ENCODE measurements at places on chromosomes 6 and 20.

GRCh38 chr20:37336369-37337207 lies 9.4 kb upstream of the SRC start:
- DNase-seq: no peak

DNA sequence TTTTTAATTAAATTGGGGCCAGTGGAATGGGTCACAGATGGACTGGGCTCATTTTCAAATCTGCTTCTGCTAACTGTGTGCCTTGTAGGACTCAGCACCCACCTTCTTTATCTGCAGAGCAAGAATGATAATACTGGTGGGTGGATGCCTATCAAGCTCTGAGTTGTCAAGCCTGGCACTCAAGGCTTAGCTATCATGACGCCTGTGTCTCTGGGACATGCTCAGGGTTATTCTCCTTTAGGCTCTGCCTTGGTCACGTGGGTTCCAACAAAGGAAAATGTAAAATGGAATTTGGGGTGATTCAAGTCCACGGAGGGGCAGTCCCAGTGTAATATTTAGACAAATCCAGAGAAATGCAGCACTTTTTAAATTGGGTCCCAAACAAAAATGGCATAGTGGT lies 202.3 kb downstream of the TSHZ2 start:
- DNase-seq: no peak

DNA sequence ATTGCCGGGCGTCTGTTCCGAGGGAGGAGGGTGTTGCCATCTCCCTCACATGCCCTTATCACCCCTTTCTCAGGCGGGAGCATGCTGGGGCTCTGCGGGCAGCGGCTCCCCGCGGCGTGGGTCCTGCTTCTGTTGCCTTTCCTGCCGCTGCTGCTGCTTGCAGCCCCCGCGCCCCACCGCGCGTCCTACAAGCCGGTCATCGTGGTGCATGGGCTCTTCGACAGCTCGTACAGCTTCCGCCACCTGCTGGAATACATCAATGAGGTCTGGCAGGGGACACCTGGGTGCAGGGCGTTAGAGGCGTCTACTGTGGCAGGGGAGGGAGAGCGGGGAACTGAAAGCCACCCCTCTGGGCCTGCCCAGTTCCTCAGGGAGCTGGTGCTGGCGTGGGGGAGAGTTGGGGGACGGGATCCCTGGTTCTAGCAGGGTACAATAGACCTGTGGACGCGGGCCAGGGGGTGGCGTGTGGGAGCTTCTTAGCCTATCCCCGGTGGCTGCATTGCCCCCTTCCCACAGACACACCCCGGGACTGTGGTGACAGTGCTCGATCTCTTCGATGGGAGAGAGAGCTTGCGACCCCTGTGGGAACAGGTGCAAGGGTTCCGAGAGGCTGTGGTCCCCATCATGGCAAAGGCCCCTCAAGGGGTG lies 697 bp downstream of the PPT2 start:
- DNase-seq: peak; percentile 72

DNA sequence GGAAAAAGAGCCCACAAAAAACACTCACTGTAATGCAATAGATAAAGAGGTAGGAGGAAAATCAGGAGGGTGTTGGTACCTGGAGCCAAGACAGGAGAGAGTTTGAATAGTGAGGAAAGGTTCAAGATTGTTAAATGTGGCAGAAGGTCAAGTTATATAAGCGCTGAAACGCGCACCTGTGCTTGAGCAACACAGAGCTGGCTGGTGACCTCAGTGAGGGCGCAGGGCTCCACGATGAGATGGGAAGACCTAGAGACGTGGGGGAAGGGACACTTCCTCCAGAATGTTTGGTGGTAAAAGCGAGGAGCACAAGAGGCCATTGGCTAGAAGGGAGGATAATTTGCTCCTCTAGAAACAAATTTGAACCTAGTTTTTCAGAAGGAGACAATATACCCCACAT lies 4.2 kb upstream of the PPP1R14C start:
- DNase-seq: no peak

DNA sequence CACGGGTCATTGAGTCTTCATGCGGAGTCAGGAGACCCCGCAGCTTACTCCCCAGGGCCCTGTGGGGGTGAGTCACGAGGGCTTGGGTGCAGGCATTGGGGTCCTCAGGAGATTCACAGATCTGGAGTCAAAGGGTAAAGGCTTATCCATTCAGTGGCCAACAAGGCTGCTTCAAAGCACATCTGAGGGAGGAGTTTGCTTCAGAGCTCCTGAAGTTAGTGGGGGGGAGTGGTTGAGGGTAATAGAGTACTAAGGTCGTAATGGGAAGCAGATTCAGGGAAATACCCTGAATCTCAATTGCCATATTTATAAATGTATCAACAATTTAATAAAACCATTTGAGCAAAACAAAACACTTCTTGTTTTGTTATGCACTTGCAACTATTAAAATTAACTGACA lies 37.3 kb downstream of the SH3BGRL2 start:
- DNase-seq: no peak

DNA sequence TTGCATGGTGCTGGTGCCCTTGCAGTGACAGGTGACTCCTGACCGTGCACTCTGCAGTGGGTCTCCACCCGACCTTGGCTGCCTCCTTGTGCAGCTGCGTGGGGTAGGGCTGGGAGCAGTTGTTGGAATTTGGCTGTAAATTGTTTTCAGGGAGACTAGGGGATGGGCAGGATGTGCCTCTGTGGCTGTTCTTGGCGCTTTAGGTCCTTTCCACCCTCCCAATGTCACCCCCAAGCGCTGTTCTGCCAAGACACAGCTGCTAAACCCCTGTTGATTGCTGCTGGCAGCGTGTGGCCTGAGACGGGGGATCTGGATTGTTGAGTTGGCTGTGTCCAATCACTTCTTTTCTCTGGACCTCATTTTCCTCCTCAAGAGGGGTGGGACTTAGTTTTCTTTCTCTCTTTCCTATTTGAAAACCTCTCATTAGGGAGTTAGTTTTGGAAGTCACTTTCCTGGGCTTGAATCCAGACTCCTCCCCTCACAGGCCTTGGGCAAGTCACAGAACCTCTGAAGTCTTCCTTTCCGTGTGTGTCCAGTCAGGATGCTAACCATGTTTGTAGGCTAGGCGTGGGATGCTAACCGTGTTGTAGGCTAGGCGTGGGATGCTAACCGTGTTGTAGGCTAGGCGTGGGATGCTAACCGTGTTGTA lies 8.5 kb downstream of the IGF2R start:
- DNase-seq: peak; percentile 17

DNA sequence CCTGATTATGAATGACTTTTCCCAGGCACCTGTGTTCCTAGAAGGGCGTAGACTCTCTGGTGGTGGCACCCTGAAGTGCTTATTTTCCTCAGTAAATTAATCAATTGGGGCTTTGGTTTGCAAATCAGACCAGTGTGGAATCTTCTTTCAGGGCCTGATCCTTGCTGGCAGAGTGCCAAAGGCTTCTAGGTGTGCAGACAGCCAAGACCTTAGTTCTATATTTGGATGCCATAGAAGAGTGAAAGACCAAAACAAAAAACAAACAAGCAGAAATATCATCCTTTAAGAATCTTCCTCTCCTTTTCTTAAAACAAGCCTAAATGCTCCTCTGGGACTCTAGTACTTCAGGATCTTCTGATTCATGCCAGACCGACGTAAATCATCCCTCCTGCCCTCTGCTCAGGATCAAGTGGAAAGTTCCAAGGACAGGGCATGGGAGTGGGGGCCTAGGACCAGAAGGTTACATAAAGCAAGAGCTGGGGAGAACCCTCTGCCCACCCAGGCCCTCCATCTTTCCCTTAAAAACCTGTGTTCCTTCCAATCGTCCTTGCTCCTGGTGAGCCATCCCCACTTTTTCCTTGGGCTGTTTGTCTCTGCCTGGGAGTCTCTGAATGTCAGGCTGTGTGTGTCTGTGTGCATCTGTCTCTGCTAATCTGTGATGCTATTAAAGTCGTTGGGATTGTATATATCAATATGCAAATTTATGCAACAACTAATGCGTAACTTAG lies 70.5 kb upstream of the MYLIP start:
- DNase-seq: peak; percentile 7

DNA sequence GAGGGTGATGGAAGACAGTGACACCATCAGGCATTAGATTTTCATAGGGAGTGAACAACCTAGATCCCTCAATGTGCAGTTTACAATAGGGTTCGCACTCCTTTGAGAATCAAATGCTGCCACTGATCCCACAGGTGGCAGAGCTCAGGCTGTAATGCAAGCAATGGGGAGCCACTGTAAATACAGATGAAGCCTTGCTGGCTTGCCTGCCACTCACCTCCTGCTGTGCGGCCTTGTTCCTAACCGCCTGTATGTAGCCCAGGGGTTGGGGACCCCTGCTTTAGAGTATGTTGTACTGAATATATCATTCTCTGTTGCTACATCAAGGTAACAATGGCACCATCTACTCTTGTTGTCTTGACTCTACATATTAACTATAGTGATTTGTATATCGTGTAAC lies 37.1 kb downstream of the TPD52L1 start:
- DNase-seq: no peak

DNA sequence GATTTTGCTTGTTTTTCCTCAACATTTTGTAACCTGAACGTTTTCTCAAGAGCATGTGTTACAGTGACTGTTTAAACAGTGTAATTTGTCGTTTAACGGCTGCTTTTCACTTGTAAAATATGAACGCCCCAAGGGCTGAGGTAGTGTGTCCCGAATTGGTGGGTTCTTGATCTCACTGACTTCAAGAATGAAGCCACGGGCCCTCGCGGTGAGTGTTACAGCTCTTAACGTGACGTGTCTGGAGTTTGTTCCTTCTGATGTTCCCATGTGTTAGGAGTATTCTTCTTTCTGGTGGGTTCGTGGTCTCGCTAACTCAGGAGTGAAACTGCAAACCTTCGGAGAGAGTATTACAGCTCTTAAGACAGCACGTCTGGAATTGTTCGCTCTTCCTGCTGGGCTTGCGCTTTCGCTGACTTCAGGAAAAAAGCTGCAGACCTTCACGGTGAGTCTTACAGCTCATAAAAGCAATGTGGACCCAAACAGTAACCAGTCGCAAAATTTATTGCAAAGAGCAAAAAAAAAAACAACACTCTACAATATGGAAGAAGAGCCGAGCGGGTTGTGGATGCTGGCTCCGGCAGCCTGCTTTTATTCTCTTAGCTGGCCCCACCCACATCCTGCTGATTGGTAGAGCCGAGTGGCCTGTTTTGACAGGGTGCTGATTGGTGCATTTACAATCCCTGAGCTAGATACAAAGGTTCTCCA lies 25.1 kb upstream of the TRIM27 start:
- no peak for DNase-seq

- no peak for DNase-seq
These were observed 242.6 kb downstream of the SMOC2 start for GRCh38 chr6:168683621-168684020.

DNA sequence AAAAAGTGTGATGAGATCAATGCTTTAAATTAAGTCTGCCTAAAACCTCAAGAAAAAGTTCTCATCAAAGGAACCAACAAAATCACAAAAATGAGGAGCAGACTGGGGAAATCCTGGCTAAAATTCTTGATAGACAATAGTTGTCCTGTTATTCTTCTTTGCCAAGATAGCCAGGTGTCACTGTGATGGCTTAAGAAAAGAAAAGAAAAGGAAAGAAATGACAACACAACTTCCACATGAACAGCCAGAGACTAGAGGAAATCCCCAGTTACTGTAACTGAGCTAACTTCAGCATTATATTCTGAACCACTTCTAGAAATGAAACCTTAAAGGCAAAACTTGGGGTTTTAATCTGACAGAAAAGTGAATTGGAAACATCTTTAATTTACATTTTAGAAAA lies 129.6 kb downstream of the CD24 start:
- DNase-seq: no peak

- DNase-seq: no peak
These were observed 25.6 kb upstream of the HLA-A start for GRCh38 chr6:29916741-29917140.

GRCh38 chr6:74717591-74717990 lies 488.3 kb downstream of the COL12A1 start:
- DNase-seq: no peak
